ENCODE measurements at places on chromosomes 1 and 21.
A peak's percentile ranks its signal among the peaks of the same experiment; 100 is the strongest.

GRCh38 chr1:22239378-22239777 lies 96.5 kb upstream of the WNT4 start:
- DNase-seq = no peak

DNA sequence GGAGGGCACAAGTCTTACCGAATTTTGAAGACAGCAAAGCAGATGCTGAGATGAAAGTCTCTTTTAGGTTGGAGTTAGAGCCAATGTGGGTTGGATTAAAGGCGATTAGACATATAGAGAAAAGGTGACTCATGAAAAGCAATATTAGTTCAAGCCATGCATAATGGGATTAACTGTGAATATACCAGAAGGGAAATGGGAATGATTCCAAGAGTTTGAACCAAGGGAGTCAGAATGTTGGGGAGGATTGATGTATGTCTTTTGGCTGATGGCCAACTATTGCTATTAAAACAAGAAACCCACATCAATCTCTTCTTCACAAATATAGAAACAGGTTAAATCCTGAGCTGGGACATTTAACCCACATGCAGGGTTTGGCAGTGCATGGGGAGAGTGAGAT lies 1.2 kb downstream of the HMGCS2 start:
- DNase-seq = no peak

GRCh38 chr21:44006656-44007055 lies 5.5 kb upstream of the TRAPPC10 start:
- no peak for DNase-seq

GRCh38 chr1:115679141-115679611 lies 37.4 kb downstream of the VANGL1 start:
- no peak for DNase-seq

DNA sequence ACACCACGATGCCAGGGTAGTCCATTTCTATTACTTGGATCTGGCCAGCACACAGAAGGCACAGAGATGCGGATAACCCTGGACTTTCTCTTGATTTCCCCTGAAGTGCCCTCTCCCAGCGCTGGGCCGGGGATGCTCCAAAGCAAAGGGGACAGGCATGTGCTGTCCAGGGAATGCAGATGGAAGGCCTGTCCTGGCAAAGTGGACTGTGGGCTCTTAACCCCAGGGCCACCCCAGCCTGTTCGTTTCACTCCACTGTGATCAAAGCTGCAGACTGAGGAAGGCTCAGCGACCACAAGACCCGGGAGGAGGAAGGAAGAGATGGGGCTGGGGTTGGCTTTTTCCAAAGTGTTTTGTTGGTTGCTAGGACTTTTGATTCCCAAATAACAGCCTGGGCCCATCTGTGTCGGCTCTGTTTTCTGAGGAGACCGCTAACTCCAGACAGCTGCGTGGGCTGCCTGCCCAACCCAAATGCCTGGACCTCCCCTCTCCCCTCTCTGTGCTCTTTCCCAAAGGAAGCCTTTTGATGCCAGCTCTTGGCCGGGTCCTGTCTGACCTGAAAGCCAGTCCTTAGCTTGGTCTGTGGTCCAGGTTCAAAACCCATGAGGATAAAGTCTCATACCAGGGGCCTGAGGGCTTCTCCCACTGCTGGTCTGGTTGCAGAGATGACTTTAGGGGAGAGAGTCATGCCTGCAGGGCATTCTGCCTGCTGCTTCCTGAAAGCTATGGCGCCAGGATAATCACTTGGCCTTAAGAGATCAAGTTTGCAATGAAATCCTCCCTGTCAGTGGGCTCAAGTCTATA lies 119.6 kb upstream of the CD34 start:
- DNase-seq = no peak

GRCh38 chr1:246335151-246335550 lies 171.9 kb downstream of the SMYD3 start:
- no peak for DNase-seq

- no peak for DNase-seq
These were observed 226.1 kb downstream of the FGGY start for GRCh38 chr1:59522925-59523505.

DNA sequence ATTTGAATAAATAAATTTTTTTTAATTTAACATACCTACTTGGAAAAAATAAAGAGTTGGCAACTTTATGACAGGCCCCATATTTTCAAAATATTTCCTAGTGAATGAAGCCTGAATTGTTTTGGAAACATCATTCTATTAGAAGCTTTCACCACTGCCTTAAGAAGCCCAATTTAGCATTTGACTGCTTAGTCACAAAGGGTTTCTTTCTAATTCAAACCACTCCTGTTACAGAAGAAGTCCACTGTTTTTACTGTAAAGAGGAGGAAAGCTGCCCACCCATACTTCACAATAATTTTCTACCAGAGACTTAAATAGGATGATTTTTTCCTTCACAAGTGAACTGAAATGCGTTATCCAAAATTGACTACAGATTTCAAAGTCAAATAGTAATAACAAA lies 534.6 kb upstream of the PTBP2 start:
- no peak for DNase-seq

- no peak for DNase-seq
These were observed 28.3 kb downstream of the CCN1 start for GRCh38 chr1:85608851-85609250.

- DNase-seq = no peak
These were observed 84.5 kb downstream of the ATP6V1G3 start for GRCh38 chr1:198455966-198456365.

DNA sequence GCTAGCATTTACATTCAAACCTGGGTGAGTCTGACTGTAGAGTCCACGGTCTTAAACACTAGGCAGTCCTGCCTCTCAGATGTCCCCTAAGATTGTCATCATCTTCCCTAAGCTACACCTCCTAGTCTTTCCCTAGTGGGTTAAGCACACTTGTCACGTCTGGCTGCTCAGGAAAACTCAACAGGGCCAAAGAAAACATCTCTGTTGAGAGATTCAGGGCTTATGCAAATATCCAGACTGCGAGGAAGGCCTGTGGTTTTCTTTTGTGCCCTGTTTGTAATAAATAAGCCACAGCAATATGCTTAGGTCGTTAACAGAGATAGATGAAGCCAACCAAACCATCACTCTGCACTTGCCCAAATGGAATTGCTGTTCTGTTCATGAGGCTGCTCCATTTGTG lies 472.6 kb upstream of the DEPDC1 start:
- DNase-seq = no peak

DNA sequence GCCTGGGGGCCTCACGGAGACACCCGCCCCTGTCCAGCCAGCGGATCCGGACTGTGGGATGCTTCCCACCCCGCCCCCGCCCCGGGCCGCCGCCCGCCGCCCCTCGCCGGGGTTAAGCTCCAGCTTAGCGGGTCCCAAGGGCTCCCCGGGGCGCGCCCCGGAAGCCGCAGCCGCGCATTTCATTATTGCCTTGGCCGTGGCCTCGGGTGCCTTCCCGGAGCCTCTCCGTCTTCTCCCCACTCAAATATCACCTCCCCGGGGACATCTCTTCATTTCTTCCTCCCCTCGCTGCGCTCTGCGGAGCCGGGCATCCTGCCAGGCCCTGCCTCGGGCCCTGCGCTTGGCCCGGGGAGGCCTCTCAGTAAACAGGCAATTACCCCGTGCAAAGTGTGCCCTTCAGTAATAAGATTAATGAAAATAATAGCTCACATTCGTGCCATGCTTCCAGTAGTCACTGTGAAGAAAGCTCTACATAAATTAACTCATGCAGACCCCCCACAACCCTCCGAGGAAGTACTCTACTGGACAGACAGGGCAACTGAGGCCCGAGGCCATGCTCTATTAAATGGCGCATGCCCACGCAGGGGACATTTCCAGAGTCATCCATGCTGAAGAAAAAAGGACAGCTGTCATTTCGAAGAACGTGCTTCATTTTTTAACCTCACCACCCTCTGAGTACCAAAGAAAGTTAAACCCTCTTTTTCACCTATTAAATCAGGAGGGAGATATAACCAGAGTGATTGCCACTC lies 49.9 kb upstream of the LAPTM5 start:
- DNase-seq = no peak

- no peak for DNase-seq
These were observed 21.3 kb upstream of the DHX9 start for GRCh38 chr1:182817802-182818201.

- no peak for DNase-seq
These were observed 12.0 kb downstream of the XCL2 start for GRCh38 chr1:168531615-168532345.

DNA sequence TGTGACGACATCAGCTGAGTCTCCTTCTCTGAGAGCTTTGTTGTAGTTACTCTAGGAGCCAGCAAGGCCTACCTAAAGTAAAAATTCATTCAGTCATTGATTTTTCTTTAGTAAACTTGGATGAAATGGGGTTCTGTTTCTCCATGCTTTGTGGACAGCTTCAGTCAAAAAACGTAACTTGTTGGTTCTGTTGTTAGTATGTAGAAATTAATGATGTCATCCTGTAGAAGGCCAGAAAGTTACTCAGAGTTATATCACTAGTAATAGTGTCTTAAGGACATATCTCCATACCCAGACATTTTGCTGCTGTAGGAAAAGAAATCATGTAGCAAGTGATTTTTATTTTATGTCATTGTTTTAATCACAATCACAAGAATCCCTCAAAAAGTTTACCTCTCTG lies 43.0 kb downstream of the KDM1A start:
- no peak for DNase-seq

GRCh38 chr1:203479646-203480045 lies 4.0 kb downstream of the PRELP start:
- DNase-seq = no peak

DNA sequence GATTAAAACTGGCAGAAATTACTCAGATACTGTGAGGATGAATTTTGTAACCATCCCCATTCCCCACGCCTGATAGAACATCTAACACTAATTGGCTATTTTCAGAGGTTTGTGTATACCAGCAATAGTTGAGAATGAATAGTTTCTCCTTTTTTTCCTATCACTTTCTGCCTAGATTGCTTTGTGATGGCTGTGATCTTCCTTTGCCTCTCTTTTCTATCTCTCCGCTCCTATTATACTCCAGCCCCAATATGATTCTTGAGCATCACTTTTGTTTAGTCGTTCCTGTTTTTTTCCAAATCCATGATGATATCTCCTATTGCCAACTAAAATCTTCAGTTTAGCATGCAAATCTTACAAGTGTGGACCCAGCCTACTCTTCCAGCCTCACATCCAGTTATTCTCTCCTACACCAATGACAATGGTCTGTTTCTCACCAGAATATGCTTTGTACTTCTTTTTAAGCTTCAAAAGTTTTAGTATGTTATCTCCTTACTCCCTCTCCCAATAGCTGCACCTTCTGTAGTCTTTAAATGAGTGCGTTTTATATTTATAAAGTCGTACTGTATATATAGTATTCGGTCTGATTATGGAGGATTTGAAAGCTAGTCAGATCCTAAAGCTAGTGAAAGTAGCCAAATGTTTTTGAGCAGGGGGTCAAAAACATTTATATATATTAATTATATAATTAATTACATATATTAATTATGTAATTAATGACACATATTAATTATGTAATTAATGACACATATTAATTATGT lies 25.2 kb downstream of the MAGI3 start:
- no peak for DNase-seq

- no peak for DNase-seq
These were observed 63.4 kb downstream of the OPTC start for GRCh38 chr1:203557390-203557789.

DNA sequence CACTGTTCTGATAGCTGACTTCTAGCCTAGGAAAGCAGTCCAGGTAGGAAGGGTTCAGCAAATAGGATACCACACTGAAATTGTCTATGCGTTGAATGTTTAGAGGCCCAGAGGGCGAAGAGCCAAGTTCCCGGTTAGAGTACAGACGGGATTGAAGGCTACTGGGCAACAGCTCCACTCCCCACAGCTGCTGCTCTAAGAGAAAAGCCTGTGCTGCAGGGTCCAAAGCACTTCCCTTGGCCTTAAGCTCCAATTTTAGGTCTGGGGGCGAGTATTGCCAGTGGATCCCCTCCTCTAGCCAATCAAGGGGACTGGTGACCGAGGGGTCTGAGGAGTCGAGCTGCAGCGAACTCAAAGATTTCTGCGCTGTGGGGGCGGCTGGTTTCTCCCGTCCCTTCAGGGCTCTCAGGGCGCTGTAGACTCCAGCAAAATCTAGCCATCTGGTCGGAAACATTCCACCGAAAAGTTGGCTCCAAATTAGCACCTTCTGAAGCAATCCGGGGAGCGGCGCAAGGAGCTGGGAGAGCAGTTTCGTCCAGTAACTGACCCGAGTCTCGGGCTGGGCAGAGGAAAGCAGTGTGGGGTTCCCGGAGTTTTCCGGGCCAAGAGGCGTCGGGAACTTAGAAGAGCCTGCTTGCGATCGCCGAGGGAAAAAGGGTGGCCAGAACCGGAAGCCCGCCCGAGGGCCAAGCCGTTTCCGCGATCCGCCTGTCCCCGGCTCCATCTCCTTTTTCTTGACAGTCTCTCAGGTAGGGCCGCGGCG lies 748 bp downstream of the PPP1R15B start:
- DNase-seq = peak; percentile 30

GRCh38 chr1:22352896-22353295 lies 98.8 kb upstream of the ZBTB40 start:
- DNase-seq = no peak

GRCh38 chr1:90616395-90616794 lies 100.7 kb downstream of the BARHL2 start:
- no peak for DNase-seq

DNA sequence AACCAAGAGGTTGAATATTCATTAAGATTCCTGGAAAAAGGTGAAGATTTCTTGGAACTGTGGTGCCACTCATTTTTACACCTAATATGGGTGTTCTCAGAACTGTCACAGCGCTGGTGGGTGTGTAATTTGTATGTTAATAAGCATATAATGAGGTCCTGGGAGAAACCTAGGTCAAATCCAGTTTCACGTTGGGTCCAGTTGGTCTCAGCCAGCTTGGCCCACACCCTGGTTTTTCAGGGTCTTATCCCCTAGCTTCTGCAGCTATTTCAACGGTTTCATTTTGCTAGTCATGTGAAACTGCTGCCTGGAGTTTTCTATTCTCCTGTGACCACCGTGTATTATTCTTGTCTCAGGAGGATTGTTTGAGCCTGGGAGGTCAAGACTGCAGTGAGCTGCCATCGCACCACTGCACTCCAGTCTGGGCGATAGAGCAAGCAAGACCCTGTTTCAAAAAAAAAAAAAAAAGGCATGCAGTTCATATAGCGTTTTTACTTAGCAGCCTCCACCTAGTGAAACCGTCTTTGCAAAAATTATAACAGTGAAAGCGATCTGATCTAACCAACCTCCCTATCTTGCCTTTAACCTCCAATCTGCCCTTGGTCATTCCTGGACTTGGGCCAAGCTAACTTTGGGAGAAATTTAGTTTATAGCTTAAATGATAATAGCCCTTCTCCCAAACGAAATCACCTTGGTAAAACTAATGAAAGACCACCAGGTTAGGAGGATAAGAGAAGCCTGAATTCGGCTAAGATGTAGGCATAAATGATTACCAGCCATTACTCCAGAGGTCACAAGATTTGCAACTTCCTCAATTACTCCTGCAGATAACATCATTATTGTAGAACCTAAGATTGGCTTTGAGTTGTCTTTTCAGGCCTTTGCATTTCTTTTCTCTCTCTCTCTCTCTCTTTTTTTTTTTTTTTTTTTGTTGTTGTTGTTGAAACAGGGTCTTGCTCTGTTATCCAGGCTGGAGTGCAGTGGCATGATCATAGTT lies 44.0 kb downstream of the PTAFR start:
- DNase-seq = no peak
